Lung microvascular endothelial cell (primary cell): ENCODE measurements at places on chromosomes 4 and X. TPM values are rescaled to one million over a fixed set of nuclear protein-coding genes. Genes with fewer than 3 reads are reported as not detected.

SLITRK4 gene
- total RNA-seq = 0.20 and 0.65 TPM in 2 replicates

P2RY8 gene
- total RNA-seq = under 0.01 and 0.40 TPM in 2 replicates

NDNF gene
- total RNA-seq = 0.44 and 11.1 TPM in 2 replicates

SSX2B gene
- not detected in 2 replicates for total RNA-seq

SPANXC gene
- not detected in 2 replicates for total RNA-seq

PAK3 gene
- total RNA-seq = 0.65 and 2.2 TPM in 2 replicates

USP26 gene
- total RNA-seq = not detected in 2 replicates

SLC10A3 gene
- total RNA-seq = 8.5 and 14.7 TPM in 2 replicates

ANXA10 gene
- total RNA-seq = 0.99 TPM in 1 of 2 replicates, not detected in the other

REPS2 gene
- 2.4 and 5.2 TPM in 2 replicates for total RNA-seq

PORCN gene
- total RNA-seq = 3.9 and 6.0 TPM in 2 replicates

SMIM10L2A gene
- 0.40 and 0.65 TPM in 2 replicates for total RNA-seq

BST1 gene
- 44.7 and 59.3 TPM in 2 replicates for total RNA-seq

POU4F2 gene
- not detected in 2 replicates for total RNA-seq

SMIM20 gene
- total RNA-seq = 8.9 and 16.6 TPM in 2 replicates

MPP1 gene
- 21.4 and 24.8 TPM in 2 replicates for total RNA-seq

ZRSR2 gene
- total RNA-seq = 2.0 and 2.2 TPM in 2 replicates

F8A2 gene
- total RNA-seq = not detected in 2 replicates

PITX2 gene
- under 0.01 TPM in 1 of 2 replicates, not detected in the other for total RNA-seq

MAGEA2 gene
- not detected in 2 replicates for total RNA-seq

RBM47 gene
- total RNA-seq = under 0.01 TPM in 1 of 2 replicates, not detected in the other

FOXP3 gene
- total RNA-seq = not detected in 2 replicates

GLRA3 gene
- not detected in 2 replicates for total RNA-seq

RASSF6 gene
- total RNA-seq = not detected in 2 replicates

CTPS2 gene
- 9.2 and 11.1 TPM in 2 replicates for total RNA-seq

IL1RAPL1 gene
- total RNA-seq = 0.22 TPM in 1 of 2 replicates, not detected in the other

CSN1S1 gene
- not detected in 2 replicates for total RNA-seq

ADH1B gene
- total RNA-seq = under 0.01 TPM in 2 replicates

RASGEF1B gene
- total RNA-seq = under 0.01 TPM in 1 of 2 replicates, not detected in the other

CCSER1 gene
- under 0.01 and 0.20 TPM in 2 replicates for total RNA-seq

GAGE10 gene
- not detected in 2 replicates for total RNA-seq

CSN3 gene
- not detected in 2 replicates for total RNA-seq

GUF1 gene
- 6.1 and 6.7 TPM in 2 replicates for total RNA-seq

NWD2 gene
- total RNA-seq = not detected in 2 replicates

NMU gene
- total RNA-seq = 0.22 TPM in 1 of 2 replicates, not detected in the other

SPANXA2 gene
- not detected in 2 replicates for total RNA-seq

SSX2 gene
- total RNA-seq = not detected in 2 replicates

WAS gene
- under 0.01 and 0.22 TPM in 2 replicates for total RNA-seq

FAM149A gene
- total RNA-seq = under 0.01 TPM in 1 of 2 replicates, not detected in the other

CCDC110 gene
- total RNA-seq = 0.44 and 0.60 TPM in 2 replicates

LRCH2 gene
- 5.4 and 15.3 TPM in 2 replicates for total RNA-seq

MSX1 gene
- 0.40 and 2.0 TPM in 2 replicates for total RNA-seq

ARMCX4 gene
- 2.6 and 4.2 TPM in 2 replicates for total RNA-seq

GIMD1 gene
- not detected in 2 replicates for total RNA-seq

KCNE5 gene
- total RNA-seq = under 0.01 TPM in 1 of 2 replicates, not detected in the other

MAGEB10 gene
- total RNA-seq = not detected in 2 replicates

MAGEB6B gene
- not detected in 2 replicates for total RNA-seq

PPBP gene
- not detected in 2 replicates for total RNA-seq

IBSP gene
- total RNA-seq = not detected in 2 replicates

MED14 gene
- total RNA-seq = 13.3 and 14.1 TPM in 2 replicates

TRIM75 gene
- total RNA-seq = not detected in 2 replicates

BMPR1B gene
- 0.20 and 0.22 TPM in 2 replicates for total RNA-seq

S100P gene
- total RNA-seq = 0.22 and 0.40 TPM in 2 replicates

CSAG3 gene
- total RNA-seq = not detected in 2 replicates
